ENCODE measurements at places on chromosomes 5 and 9.

DNA sequence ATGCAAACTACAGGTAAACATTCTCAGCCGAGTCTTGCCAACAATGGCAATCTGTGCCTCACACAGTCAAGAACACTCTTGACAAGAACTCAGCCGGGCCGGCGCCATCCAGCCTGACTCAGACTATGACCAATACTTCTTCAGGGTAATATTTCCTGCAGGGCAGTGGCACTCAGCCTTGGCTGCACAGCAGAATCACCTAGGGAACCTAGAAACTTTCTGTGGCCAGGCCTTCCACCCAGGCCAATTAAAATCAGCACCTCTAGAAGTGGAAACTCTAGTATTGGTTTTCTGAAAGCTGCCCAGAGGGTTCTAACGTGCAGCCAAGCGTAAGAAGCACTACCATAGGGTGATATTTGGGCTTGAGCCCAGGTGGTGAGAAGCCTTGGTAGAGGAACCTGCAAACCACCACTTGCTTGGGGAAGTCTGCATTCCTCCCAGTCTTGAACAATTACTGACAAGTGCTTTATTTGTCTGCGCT is 120.6 kb downstream of the TTLL11 start:
- DNase-seq, result no peak

DNA sequence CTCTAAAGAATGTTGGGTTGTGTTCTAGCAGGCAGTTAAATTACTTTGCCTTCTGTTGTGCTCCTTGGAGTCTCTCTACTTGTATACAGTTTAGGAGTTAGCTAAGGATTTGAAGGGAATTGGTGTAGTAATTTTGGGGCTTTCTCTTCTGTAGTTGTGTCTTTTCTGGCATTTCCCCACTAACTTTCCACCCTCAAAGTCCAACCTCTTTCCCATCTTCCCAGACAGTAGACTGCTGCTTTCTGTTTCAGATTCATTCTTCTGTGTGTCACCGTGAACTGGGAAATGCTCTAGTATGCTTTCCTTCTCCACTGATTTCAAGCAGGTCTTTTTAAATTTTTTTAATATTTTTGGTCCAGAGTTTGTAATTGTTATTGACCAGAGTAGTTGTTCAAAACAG is 4.5 kb upstream of the ANGPTL2 start:
- no peak for DNase-seq

DNA sequence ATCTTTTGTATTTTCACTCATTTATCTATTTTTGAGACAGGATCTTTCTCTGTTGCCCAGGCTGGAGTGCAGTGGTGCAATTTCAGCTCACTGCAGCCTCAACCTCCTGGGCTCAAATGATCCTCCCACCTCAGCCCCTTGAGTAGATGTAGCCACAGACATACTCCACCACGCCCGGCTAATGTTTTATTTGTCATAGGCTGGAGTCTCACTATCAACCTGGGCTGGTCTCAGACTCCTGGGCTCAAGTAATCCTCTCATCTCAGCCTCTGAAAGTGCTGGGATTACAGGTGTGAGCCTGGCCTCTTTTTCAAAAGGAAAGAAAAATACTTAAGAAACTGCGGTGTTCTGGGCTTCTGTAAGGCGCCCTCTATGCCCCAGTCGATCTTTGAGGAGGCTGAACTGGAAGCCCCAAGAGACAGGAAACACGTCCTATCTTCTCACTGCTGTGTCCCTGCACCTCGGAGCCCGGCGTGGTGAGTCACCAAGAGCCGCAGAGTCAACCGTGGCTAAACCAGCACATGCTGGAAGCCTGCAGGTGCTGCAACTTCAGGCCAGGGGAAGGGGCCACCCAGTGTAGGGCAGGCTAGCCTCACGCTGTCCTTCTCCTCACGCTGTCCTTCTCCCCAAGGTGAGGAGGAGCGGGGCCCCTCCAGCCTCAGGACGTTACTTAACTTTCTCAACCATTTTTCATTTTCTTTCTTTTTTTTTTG is 15.2 kb upstream of the LHX3 start:
- DNase-seq, result peak; percentile 79

GRCh38 chr9:115283395-115283794 is 165.4 kb upstream of the TNC start:
- DNase-seq, result no peak

DNA sequence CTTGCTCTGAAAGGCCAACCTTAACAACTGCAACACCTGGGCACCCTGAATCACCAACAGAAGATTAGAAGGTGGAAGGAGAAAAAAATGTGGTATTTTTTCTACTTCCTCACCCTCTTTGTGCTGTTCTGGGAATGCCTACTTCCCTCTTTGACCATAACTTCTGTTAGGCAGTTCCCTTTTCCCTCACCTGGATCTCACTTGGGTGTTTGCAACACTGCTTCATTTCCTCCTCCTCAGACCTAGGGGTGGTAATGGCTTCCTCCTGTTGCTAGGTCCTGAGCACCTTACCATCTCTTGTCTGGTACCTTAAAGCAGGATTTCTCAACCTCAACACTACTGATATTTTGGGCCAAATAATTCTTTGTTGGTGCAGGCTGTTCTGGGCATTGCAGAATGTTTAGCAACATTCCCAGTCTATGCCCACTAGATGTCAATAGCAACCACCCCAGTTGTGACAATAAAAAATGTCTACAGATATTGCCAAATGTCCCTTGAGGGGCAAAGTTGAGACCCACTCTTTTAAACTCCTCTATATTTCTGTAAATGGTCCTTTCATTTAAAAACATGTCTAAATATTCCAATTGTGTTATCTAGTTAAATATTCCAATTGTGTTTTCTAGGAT is 300.0 kb upstream of the VLDLR start:
- DNase-seq, result no peak

- no peak for DNase-seq
These were observed 50.0 kb upstream of the PPARGC1B start for GRCh38 chr5:149679876-149680809.

- DNase-seq, result no peak
These were observed 274.9 kb downstream of the NR3C1 start for GRCh38 chr5:143128412-143129071.

- DNase-seq, result no peak
These were observed 58.5 kb upstream of the GNE start for GRCh38 chr9:36316611-36317317.

GRCh38 chr5:62011089-62011664 is 294.8 kb upstream of the KIF2A start:
- DNase-seq, result no peak

DNA sequence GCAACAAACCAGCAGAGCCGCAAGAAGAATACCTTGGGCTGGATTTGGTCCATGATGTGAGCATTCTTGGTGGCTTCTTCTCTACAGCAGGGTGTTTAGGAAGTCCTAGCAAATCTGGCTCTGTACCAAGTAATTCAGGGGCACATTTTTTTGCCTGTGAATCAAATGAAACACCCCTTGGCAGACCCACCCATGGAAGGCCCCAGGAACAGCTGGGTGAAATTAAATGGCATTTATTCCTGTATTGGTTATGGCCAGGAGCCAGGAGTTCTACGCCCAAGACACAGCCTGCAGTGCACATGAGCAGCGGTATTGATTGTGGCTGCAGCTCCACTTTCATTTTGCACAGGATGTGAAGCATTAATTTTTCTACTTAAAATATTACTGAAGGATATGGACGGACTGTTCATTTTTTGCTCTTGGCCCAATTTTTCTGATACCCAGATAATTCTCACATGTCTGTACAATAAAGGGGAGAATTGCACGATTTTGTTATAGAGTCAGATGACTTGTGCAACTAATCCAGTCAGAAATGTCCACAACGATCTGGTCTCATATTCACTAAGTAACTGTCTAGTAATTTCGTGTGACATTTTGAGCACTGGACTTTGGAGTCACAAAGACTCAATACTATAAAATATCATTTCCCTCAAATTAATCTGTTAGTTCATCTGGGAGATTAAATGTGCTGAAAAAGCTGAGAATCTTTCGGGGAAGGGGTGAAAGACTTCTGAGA is 120.7 kb upstream of the APC start:
- no peak for DNase-seq

DNA sequence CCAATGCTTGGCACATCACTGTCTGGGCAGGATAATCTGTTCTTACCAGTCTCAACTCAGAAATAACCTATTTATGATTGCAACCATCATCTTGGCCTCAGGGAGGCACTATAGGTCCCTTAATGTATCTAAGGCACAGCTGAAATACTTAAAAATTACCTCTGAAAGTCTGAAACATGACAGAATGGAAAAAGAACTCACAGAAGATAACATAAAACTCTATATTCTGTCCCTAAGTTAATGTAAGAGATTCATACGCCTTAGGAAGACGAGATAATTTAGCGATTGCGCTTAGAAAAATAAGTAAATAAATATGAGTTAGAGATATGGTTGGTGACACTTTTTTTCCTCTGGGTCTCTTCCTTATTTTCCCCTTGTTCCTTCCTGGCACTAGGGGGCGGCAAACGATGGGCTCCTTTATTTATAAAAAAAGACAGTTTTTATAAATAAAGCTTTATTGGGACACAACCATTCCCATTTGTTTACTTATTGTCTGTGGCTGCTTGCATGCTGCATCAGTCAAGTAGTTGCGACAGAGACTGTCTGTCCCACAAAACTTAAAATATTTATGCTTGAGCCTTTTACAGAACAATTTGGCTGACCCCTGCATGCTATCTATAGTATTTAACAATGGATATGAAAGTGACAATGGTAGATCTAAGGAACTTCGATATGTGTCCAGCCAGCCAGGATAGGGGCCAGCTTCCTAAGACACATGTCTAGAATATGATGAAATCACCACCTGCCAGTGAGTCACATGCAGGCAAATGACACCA is 79.6 kb downstream of the PDE4D start:
- no peak for DNase-seq
